ENCODE measurements at places on chromosomes 5 and 9.

- no peak for DNase-seq
These were observed 118.1 kb upstream of the SMIM23 start for GRCh38 chr5:171667341-171668096.

GRCh38 chr9:4857163-4857810 lies 64.5 kb downstream of the RCL1 start:
- no peak for DNase-seq

GRCh38 chr5:102910240-102911226 lies 155.4 kb downstream of the PAM start:
- no peak for DNase-seq

DNA sequence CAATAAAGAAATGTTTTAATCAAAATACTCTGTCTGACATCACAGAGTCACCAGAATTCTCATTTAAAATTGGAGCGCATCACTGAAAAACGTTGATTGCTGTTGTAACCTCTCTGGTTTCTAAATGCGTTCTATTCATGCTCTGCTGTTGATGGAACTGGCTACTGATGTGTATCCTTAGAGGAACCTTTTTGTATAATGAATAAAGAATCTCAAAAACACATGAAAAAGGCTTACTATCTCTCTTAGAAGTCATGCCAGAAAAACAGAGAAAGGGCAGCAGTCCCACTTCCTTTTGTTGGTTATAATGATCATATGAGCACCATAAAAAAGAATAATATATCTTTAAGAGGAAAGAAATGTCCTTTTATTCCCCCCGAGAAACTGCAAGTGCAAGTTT lies 615.5 kb downstream of the TLE1 start:
- no peak for DNase-seq

- DNase-seq = no peak
These were observed 51.8 kb upstream of the TLE1 start for GRCh38 chr9:81741103-81741502.

DNA sequence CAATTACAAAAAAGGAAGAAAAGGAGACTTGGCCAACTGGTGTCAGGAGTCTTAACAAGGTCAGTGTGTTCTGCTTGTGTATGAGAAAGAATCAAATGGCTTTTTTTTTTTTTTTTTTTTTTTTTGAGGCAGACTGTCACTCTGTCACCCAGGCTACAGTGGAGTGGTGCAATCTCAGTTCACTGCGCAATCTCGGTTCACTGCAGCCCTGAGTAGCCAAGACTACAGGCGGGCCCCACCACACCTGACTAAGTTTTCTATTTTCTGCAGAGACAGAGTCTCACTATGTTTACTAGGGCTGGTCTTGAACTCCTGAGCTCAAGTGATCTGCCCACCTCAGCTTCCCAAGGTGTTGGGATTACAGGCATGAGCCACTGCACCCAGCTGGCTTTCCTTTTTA lies 3.1 kb upstream of the IL7R start:
- peak; percentile 44 for DNase-seq

GRCh38 chr5:36300927-36301540 lies 668 bp downstream of the RANBP3L start:
- DNase-seq = no peak

DNA sequence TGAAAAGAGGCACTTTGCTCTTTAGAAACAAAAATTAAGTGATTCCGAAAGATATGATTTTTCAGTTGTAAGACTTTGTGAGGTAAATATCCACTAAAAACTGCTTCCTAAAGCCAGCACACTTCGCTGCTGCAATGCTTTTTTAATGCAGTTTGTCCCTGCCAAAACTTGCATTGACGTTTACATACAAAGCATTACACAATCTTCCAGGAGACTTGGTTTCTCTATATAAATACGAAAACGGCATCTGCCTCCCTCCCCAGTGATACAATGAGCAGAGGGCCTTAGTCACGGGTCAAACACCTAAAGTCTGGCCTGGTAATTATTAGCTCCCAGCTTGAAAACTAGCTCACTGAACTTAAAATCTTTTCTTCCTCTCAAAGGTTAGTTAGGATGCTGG lies 170.7 kb downstream of the TSSK1B start:
- no peak for DNase-seq

GRCh38 chr9:9855177-9856078 lies 757.4 kb downstream of the PTPRD start:
- no peak for DNase-seq

GRCh38 chr5:88380332-88380731 lies 111.7 kb upstream of the TMEM161B start:
- DNase-seq = no peak

- DNase-seq = no peak
These were observed 105.3 kb upstream of the COL5A1 start for GRCh38 chr9:134536101-134536900.

DNA sequence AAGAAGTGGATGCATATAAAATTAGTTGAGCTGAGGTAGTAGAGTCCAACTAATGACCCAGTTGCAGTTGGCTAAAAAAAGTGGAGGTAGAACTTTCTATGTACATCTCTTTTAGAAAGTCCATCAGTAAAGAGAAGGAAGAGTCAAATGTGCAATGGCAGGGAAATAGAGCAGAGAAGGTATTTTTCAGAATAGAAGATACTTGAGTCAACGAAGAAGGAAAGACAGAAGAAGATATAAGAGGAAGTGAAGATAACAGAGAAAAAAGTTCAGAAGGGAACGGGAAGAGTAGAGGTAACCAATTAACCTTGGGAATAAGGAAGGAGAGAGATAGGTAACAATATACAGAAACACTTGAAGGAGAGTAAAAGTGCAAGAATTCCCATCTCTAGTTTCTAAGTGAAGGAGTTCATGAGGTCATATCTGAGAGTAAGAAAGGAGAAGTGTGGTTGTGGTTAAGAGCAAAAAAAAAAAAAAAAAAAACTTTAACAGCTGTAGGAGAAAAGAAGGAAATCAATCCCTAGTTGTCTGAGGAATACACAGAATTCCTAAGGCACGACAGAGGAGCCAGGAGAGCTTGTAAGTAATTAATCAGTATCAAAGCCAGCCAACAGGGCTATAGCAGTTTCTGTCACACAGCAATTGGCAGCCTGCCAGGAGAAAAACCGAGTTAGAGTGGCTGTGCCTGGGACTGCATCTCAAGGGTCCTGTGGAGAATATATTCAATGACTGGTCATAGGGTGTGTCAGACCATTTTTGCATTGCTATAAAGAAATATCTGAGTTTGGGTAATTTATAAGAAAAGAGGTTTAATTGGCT lies 61.0 kb downstream of the ARL15 start:
- no peak for DNase-seq

DNA sequence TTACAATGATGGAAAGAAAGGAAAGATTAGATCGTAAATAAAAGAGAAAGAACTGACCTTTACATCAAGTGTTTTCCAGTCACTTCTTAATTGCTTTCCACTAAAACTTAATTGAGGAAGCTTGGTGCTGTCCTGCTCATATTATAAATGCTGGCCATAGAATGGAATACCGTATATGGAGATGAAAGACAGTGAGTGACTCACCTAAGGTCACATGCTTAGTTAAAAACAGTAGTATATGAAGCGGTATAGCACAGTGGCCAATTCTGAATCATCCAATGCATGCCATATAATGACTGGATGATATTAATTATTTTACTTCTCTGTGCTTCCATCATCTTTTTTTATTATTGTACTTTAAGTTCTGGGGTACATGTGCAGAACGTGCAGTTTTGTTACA lies 482.4 kb upstream of the SGCD start:
- DNase-seq = no peak

- DNase-seq = no peak
These were observed 30.4 kb downstream of the RNF145 start for GRCh38 chr5:159178978-159179377.

DNA sequence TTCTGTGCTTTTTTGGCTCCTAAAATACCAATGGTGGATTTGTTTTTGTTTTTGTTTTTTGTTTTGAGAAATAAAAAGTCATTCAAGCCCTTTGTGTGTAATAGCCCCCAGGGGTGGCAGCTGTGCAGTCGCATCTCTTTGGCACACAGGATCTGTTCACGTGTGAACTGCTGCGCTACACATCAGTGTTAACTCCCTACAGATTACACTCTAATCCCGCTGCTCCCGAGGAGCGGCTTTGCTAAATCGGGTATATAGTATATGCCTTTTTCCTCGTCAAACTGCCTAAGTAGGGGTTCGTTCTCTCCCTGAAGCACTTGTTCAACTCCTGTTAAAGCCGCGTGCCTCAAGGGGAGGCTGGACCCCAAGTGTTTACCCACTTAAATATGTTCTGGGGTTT lies 22.3 kb downstream of the ZBTB34 start:
- no peak for DNase-seq

DNA sequence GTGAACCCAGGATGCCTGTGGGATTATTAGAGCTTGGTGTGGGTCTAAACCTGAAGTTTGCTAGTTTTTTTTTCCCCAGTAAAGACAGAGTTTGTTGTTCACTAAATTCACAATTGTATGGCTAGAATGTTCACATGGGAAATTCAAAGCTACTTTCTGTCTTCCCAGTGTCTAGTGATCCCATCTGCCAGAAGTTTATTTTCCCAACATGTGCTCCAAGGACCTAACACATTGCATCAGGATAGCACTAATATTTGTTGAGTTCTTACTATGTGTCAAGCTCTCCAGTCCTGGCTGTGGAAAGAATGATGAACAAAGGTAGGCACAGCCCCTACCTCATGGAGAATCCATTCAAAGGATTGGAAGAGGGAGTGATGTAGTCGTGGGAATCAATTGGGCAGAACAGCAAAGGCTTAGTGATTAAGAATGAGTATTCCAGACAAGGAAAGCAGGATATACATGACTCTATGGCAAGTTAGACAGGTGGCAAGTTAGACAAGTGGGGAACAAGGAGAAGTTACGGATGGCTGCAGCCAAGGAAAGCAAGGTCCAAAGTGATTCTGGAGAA lies 521.5 kb upstream of the WWC1 start:
- no peak for DNase-seq

GRCh38 chr9:21104787-21105186 lies 27.0 kb upstream of the IFNB1 start:
- no peak for DNase-seq

GRCh38 chr5:179307013-179307800 lies 38.1 kb downstream of the ADAMTS2 start:
- DNase-seq = no peak

DNA sequence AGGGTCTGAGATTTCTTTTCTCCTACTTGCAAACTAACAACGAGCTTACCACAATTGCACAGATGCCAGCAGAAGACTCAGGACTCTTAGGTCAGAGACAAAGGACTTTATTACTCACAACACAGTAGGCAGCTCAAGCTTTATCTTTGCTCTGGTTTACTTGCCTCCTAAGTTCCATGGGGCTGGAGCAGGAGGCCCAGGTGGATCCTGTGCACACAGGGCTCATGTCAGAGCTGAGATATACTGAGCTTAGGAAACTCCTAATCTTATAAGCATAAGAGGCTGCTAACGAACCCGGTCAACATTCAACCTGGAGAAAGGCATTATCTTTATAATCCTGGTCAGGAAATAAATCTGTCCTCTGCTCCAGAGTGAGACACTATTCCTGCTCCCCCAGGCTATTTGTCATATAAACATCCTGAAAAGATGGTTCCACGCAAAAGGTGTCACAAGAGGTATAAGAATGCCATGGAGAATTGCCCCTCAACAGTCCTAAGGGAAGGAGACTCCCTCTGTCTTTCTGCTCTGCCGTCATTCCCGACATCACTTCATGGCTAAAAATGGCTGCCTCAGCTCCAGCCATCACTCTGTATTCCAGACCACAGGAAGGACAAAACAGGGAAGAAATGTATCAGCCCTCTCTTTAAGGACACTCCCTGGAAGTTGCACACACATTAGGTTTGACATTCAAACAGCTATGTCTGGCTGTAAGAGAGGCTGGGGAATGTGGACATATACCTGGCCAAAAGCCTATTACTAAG lies 16.2 kb downstream of the DUSP1 start:
- no peak for DNase-seq

- DNase-seq = no peak
These were observed 266.2 kb downstream of the NSG2 start for GRCh38 chr5:174311531-174312269.

DNA sequence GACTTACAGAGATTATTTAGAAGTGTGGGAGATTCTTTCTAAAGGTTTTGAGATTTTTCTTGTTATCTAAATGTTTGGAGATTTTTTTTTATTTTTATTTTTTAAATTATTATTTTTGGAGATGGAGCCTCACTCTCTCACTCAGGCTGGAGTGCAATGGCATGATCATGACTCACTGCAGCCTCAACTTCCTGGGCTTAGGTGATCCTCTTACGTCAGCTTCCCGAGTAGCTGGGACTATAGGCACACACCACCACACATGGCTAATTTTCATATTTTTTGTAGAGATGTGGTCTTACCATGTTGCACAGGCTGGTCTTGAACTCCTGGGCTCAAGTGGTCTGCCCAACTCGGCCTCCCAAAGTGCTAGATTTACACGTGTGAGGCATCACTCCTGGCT lies 694.5 kb downstream of the TLE1 start:
- no peak for DNase-seq

GRCh38 chr9:95261890-95262289 lies 55.6 kb downstream of the FANCC start:
- no peak for DNase-seq

DNA sequence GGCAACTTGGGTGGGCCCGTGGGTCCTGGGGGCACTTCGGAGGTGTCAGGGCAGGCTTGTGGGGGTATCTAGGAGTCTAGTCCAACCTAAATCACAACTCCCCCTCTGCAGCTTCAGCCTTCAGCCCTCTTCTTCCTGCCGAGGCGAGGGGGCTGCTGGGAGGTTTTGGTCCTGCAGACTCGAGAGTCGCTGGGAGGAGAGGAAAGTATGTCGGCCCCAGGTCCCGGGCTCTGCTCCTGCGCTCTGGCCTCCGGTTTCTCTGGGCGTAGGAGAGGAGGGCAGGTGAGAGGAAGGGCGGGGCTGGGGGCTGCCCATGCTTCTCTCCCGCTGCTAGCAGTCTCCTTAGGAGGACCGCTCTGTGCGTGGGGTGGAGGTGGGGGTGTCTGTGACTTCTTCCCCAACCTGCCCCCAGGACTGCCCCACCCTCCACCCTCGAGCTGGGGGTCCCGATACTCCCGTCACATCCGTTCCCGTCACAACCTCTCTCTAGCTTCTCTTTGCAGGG lies 139.8 kb upstream of the COL5A1 start:
- DNase-seq = no peak

- no peak for DNase-seq
These were observed 104.0 kb downstream of the DOCK8 start for GRCh38 chr9:318646-319045.

- no peak for DNase-seq
These were observed 152.5 kb downstream of the INSYN2B start for GRCh38 chr5:169827769-169828168.

DNA sequence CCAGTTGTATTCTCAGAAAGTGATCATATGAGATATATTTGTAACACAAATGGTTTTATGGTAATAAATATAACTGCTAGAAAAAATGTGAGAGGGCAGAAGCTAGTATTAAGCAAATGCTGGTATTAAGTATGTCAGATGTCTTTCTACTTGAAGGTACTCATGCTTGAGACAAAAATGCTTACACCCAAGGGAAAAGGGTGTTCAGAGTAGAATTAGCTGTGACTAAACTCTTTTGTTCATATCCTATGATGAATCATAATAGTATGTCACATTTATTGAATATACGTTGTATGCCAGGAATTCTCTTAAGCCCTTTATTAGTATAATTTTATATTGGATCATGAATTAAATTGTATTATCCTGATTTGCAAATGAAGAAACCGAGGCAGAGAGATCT lies 2.2 kb downstream of the ADGRV1 start:
- DNase-seq = no peak
